ENCODE measurements at places on chromosomes 1 and 21. TPM values are rescaled to one million over a fixed set of nuclear protein-coding genes. Genes with fewer than 3 reads are reported as not detected.

- DNase-seq, result no peak
Measured at GRCh38 chr1:42432714-42433113, 23.1 kb downstream of the ZMYND12 start.

- DNase-seq, result no peak
Measured at GRCh38 chr1:211155040-211155439, 21.1 kb upstream of the KCNH1 start.

GRCh38 chr1:159889202-159889601, 10.8 kb downstream of the CFAP45 start:
- DNase-seq, result no peak

DNA sequence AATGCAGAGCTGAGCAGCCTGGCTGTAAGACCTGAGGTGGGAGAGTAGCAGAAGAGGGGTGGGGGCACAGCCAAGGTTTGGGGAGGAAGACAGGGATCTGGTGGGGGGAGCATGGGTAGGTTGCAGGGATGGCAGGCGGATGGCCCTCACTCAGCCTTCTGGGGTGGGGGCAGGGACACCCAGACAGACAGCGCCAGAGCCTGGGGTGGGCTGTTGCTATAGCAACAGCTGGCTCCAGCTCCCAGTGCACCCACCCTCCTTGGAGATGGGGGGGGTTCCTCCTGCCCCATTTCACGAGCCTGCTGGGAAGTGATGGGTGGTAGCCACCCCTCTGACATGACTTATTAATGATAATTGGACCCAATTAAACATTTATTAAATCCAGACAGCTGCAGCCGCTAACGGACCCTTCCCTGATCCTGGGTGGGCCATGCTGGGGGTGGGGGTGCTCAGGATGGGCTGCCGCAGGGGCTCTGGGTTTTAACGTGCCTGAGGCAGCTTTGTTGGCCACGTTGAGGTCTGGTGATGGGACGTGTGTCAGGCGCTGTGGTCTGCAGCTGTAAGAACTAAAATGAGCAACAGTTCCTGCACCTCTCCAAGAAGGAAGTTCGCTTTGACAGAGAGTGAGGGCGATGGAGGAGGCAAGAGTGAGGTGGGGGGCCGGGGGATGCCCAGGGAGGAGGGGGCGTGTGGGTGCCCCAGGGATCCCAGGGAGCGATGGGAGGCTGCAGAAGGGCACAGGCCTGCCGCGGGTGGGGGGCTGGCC, 19.4 kb downstream of the AGRN start:
- no peak for DNase-seq

DNA sequence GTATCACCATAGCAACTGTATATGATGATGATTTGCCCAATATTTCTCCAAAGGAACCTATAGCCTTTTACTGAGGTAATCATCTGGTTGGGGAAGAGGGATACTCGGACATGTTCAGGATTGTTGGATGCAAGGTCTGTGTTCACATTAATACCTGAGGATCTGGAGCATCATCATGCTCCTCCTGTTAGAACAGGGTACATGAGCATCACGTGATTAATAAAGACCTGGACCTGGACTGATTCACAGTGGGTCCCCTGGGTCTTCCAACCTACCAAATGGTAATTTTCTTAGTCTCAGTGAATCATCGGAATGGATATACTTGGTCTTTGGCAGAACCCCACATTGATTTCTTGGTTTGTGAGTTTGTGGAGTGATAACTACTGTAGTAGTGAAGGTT, 45.6 kb upstream of the ZBTB18 start:
- no peak for DNase-seq

GRCh38 chr21:42332557-42333317, 17.5 kb upstream of the TFF3 start:
- DNase-seq, result no peak

GRCh38 chr1:198364471-198364870, 176.0 kb downstream of the ATP6V1G3 start:
- no peak for DNase-seq

- no peak for DNase-seq
Measured at GRCh38 chr1:28027238-28027637, 61.2 kb downstream of the EYA3 start.

DNA sequence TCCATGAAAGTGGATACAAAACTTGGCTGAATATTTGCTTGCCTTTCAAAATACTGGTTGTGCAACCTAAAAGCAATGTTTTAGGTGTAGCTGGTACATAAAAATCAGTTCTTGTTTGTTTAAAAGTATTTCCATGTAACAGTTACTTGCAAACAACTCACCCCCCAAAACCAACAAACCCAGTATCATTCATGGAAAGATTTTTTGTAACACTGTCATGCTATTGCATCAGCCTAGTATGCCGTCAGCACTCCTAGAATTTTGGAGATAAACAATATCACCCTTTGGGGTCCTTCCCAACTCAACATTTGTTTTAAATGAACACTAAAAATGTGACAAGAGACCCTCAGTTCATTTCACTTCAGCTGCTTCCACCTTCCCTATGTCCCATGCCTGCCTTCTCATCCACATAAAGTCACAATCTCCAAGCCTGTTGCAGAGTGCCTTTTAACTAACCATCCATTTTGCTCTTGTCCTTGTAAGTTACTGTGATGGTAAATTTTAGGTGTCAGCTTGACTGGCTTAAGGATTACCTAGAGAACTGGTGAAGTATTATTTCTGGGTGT, 425.3 kb downstream of the DUSP10 start:
- DNase-seq, result no peak

DNA sequence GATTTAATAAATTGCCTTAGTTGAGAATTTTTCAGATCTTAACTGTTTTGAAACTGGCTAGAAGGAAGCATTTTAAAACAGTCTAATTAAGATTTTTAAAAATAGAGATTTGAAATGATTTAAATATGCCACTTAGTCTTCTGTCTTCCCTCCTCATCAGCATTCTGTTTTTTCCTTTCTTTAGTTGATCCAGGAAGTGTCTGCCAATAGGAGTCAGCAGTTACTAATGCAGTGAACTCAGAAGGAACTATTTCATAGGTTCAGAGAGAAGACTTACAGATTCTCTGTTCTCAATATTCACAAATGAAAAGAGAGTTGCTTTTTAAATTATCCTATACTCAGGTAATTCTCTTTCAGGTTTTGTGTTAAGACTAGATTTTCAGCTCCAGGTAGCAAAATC, 84.5 kb downstream of the RPS6KC1 start:
- DNase-seq, result no peak

- DNase-seq, result no peak
Measured at GRCh38 chr1:22174446-22175220, 31.7 kb upstream of the WNT4 start.

DNA sequence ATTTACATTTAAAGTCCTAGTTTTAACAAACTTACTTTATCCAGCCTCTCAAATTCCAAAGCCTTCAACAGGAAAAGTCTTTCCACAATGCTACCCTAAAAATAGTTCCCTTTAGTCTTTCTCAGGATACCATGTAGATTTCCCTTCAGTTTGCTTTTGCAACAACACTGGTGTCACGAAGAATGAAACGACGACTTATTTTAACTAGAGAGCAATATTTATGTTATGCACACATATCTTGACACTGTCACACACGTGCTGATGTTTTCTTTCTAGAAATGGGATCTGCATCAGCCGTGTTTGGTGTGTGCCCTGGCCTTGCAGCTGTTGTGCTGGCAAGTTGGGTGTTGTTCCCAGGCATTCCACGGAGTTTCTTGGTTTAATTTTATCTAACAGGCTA, 75.5 kb downstream of the SIPA1L2 start:
- no peak for DNase-seq

The KIAA1614 gene
- total RNA-seq, result 0.88 TPM

The ATAD3C gene
- total RNA-seq, result 7.5 TPM

The FHAD1 gene
- 1.9 TPM for total RNA-seq

The PLA2G2D gene
- total RNA-seq, result not detected

The DRAXIN gene
- 20.1 TPM for total RNA-seq
